ENCODE measurements at places on chromosomes 1 and 21. TPM values are rescaled to one million over a fixed set of nuclear protein-coding genes. Genes with fewer than 3 reads are reported as not detected.

DNA sequence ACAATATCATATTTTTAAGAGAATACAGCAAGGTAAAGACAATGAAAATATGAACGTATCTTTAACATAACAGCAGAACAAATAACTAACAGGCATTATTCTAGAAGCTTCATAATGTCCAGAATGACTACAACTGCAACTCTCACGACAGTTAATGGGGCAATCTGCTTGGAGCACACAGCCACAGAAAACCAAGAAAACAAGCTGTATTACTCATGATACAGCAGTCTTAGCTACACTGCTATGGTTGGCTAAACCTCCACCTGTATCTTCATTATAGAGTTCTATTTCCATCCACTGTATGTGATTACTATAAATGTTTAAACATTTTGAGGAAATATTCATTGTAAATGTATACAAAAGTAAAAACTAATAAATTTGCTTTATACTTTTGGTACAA is 139.9 kb downstream of the DPYD start:
- no peak for DNase-seq
- peaks cover 3% of the 10 kb centered on the region for H3K4me1 ChIP-seq
- no peaks in the 10 kb centered on the region for H3K27me3 ChIP-seq

DNA sequence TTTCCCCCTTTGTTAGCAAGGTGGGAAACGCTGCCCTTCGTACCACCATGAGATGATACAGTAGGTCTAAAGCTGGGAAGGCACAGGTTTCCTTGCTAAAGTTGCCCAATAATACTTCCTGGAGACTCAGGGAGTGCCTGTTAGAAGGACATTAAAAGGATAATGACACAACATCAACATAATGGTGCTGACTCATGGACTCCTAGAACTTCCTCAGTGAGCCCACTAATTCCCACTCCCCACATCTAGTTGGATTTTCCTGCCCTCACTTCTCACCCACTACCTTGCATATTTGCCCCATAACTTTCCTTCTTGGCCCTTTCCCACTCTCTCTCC is 17.5 kb downstream of the CFAP45 start:
- H3K27ac ChIP-seq = no peak overlapping the region
- H3K4me3 ChIP-seq = no peak overlapping the region
- H3K27me3 ChIP-seq = peaks cover 12% of the 10 kb centered on the region
- peaks cover 4% of the 10 kb centered on the region for H3K36me3 ChIP-seq

DNA sequence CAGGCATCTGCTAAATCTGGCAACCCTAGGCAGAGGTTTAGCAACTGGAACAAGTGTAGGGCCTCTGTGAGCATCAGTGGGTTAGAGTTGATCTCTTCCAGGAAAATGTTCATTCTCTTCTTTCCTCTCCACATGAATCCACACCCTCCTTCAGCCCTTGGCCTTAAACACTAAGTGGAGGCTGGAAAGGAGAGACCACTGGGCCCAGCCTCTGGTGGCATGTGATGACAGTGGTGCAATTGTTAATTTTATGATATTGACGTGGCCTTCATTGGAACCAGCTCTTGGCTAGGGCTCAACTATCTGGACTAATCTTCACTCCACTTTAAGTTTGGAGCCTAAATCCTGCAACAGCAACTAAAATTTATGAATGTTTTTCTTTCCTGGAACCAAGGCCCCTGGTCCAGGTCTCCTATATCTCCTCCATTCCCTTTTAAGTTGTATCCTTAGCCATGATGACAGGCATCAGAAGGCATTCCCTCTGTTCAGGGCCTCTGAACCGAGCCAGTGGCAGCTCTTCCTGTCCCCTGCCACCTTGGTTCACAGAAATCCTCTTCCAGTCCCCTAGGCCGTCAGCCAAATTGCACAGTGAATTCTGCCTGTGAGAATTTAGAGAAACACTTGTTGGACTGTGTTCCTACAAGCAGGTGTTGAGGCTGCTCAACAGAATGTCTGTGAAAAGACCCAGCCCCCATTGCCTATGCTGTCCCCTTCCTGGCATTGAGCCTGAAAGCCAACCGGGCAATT is 132.2 kb downstream of the PSMG1 start:
- H3K27ac ChIP-seq = no peak overlapping the region
- H3K4me3 ChIP-seq = no peak overlapping the region
- no peak for DNase-seq
- H3K4me1 ChIP-seq = no peaks in the 10 kb centered on the region

DNA sequence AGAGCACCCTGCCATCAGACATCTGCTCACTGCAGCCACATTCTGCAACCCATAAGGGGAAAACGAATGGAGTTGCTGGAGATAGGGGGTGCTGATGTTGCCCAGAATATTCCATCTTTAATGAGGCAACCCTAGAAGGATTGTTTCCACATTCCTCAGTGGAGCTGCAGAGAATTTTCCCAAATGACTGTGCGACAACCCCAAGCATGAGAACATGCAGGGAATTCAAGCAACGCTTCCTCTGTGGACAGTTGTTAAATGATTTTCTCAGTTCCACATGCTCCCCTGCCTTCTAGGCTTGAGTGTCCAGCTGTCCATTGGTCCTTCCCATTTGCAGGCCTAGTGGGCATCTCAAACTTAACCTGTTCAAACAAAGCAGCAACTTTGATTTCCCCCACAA is 20.5 kb upstream of the UBL4B start:
- peaks cover 12% of the 10 kb centered on the region for H3K4me1 ChIP-seq
- H3K27ac ChIP-seq = no peak overlapping the region
- no peak for DNase-seq
- H3K36me3 ChIP-seq = no peaks in the 10 kb centered on the region

- H3K4me1 ChIP-seq = peaks cover 2% of the 10 kb centered on the region
- no peak overlapping the region for H3K4me3 ChIP-seq
- peaks cover 36% of the 10 kb centered on the region for H3K27me3 ChIP-seq
Measured at GRCh38 chr1:115262886-115263285, 75.2 kb downstream of the NGF start.

The LMOD1 gene
- total RNA-seq = not detected

The MAP10 gene
- 1.3 TPM for total RNA-seq

The TFAP2E gene
- total RNA-seq = 4.5 TPM

GRCh38 chr1:21184276-21184675 is 7.6 kb upstream of the EIF4G3 start:
- H3K27ac ChIP-seq = no peak overlapping the region
- no peak for DNase-seq
- no peak overlapping the region for H3K4me3 ChIP-seq
- H3K36me3 ChIP-seq = no peaks in the 10 kb centered on the region
- H3K27me3 ChIP-seq = peaks cover 8% of the 10 kb centered on the region
- peaks cover 2% of the 10 kb centered on the region for H3K4me1 ChIP-seq

All from T-helper 17 cell (primary cell).